HuH-7 (cell line): ENCODE measurements at places on chromosomes 2 and 18.

- no peak for DNase-seq
Observed at GRCh38 chr18:59049721-59050660, 89.7 kb upstream of the SEC11C start.

GRCh38 chr2:221444106-221444505 is 128.0 kb downstream of the EPHA4 start:
- no peak for DNase-seq

- no peak for DNase-seq
Observed at GRCh38 chr2:112765251-112765650, 842 bp upstream of the CKAP2L start.

- peak; percentile 22 for DNase-seq
Observed at GRCh38 chr18:26875040-26875654, 9.6 kb upstream of the AQP4 start.

DNA sequence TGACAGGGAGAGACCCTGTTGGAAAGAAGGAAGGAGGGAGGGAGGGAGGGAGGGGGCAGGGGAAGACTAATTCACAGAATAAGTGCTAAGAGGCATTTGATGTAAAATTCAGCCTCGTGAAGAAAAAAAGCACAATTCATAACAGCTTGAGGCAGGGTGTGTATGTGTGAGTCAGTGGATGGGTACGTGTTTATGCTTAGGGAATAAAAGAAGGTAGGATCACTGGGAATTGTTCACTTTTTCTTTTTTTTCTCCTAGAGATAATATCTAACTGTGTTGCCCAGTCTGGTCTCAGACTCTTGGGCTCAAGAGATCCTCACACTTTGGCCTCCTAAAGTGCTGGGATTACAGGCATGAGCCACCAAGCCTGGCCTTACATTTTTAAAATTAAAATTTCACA is 39.2 kb downstream of the WDR33 start:
- no peak for DNase-seq

- no peak for DNase-seq
Observed at GRCh38 chr2:205659922-205660321, 22.4 kb upstream of the NRP2 start.

GRCh38 chr18:12028674-12029073 is 47.4 kb downstream of the IMPA2 start:
- no peak for DNase-seq

DNA sequence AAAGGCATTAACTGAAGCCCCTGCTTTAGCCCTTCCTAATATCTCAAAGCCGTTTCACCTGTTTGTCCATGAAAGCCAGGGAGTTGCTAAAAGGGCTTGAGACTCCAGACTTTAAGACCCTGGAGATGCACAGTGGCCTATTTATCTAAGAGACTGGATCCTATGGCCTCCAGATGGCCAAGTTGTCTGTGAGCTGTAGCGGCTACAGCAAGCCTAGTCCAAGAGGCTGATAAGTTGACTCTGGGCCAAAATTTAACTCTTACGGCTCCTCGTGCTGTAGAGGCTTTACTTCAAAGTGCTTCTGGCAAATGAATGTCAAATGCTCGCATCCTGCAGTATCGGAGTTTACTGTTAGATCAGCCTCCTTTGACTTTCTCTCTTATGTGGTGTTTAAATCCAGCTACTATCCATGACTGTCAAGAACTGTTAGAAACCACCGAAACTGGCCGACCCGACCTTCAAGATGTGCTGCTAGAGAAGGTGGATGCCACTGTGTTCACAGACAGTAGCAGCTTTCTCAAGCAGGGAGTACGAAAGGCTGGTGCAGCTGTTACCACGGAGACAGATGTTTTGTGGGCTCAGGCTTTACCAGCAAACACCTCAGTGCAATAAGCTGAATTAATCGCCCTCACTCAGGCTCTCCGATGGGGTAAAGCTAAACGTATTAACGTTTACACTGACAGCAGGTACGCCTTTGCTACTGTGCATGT is 336.7 kb upstream of the CNTNAP5 start:
- DNase-seq = no peak

- DNase-seq = no peak
Observed at GRCh38 chr2:15714609-15715008, 122.9 kb downstream of the DDX1 start.

GRCh38 chr2:153477636-153478288 is 800 bp downstream of the RPRM start:
- DNase-seq = no peak

- DNase-seq = no peak
Observed at GRCh38 chr2:31058096-31059035, 79.9 kb downstream of the GALNT14 start.

DNA sequence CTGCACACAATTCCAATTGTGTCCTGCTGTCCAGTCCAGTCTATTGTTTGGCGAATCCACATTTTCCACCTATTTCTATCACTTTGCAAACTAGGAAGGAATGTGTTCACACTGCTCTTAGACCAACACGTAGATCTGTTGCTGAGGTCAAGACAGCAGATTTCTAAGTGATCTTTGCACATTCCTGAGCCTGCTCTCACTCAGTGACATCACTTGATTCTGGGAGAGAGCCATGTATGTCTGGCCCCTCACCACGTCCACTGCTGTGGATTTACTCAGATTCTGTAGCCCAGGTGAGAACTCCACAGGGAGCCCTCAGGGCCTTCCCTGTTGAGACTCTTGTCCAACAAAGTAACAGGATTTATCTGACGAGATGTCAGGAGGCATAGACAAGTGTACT is 317.2 kb downstream of the TSN start:
- no peak for DNase-seq

DNA sequence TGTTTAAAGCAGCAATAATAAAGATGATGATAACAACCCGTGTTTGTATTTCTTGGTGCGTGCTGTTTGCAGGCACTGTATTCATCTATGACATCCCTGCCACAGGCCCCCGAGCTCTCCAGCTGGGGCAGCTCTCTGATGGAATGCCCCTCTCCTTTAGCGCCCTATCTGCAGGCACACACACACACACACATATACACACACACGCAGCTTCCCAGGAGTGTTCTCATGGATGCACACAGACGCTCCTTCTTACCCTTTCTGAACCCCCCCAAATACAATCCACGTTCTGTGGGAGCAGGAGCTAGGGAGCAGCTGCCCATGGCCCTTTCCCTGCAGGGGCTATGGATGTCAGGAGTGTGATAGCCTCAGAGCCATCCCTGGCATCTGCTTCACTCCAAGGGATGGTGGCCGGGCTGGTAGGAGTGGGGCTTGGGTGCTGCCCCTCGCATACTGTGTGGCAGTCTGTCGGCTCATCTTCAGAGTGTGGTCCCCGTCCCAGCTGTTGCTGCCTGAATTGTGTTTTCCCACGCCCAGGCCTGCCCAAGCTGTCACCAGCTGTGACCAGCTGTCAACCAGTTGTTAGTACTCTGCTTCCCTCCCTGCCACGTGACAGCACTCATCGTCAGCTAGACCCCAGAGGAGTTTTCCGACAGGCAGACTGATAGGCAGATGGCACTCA is 50.8 kb upstream of the MYCN start:
- DNase-seq = no peak

- DNase-seq = no peak
Observed at GRCh38 chr2:240948905-240949790, 43.0 kb downstream of the CROCC2 start.

- no peak for DNase-seq
Observed at GRCh38 chr18:48278081-48278480, 131.1 kb downstream of the ZBTB7C start.

GRCh38 chr18:54284981-54285785 is 15.9 kb downstream of the POLI start:
- DNase-seq = no peak

DNA sequence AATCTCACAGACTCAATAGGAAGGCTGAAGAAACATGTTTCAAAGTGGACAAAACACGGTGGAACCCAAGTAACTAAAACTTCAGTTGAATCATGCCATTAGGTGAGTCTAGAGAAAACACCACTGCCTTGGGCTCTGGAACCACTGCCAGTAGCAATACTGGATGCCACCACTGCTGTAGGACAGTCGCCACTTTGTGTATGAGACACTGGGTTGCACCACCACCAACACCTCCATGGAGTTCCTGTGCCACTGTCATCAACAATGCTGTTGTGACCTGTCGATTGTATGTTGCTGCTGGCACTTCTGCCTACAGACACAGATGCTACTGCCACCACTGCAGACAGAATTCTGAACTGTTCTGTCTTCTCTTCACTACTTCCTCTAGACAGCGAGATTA is 686.7 kb downstream of the METTL4 start:
- DNase-seq = no peak

DNA sequence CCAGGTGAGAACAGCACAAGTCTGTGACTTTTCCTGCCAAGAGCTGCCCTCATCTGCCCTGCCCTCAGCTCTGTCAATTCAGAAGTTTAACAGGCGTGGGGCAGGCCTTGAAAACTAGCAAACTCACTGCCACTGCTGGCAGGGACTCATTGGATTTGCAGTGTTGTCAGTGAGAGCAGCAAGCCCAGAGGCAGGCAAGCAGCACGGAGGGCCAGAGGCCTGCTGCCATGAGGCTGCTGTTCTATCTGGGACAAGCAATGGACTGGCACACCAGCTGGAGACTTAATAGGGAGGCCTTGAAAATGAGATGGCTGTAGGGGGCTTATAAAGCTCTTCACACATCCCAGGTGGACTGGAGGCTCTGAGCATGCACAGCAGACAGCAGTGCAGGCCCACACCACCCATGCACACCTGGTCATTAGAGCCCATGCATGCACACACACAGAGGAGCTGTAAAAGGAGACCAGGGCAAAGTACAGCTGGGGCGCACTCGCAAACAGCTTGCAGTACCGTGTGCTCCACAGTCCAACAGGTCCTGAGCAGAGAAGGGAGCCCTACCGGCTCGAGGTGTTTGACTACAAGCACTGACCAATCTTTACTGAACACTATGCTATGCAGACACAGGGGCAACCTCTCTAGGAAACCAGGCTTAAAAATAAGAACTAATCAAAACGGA is 28.7 kb downstream of the MGAT4A start:
- peak; percentile 92 for DNase-seq

DNA sequence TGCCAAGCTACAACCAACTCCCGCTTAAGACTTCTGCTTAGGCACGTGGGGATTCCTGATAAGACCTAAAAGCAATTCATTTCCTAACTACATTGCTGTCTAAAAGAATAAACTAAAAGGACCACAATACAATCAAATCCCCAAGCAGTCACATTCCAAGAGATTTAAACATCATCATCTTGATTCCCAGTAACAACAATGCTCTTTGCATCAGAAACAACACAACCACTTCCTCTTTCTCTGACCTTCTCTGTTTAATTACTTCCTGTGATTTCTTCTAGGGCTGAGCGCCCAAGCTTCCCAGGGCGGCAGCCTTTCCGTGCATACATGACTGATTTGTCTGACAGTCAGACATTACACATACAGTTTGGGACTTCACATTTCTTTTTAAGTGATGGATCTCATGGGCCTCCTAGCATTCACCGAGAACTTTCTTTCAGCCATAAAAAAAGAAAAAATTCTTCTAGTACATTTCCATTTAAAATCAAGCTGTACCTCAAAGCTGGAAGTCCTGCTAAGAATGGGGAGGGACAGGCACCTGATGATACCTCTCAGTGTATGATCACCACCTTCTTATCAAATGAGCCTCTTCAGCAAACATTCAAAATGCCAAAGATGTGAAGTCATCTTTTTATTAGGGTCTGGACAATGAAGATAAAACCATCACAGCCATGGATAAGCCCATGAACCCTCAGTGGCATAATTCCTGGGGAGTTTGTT is 11.5 kb downstream of the SPRED2 start:
- no peak for DNase-seq

- DNase-seq = no peak
Observed at GRCh38 chr18:34330308-34330707, 105.6 kb upstream of the NOL4 start.

DNA sequence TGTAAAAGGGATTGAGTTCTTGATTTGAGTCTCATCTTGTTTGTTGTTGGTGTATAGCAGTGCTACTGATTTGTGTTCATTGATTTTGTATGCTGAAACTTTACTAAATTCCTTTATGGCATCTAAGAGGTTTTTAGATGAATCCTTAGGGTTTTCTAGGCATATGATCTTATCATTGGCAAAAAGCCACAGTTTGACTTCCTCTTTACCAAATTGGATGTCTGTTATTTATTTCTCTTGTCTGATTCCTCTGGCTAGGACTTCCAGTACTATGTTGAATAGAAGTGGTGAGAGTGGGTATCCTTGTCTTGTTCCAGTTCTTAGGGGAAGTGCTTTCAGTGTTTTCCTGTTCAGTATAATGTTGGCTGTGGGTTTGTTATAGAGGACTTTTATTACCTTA is 4.8 kb downstream of the ANKAR start:
- no peak for DNase-seq

- no peak for DNase-seq
Observed at GRCh38 chr18:1045658-1046057, 141.0 kb downstream of the ADCYAP1 start.
